ENCODE measurements at places on chromosomes 13 and 19.

DNA sequence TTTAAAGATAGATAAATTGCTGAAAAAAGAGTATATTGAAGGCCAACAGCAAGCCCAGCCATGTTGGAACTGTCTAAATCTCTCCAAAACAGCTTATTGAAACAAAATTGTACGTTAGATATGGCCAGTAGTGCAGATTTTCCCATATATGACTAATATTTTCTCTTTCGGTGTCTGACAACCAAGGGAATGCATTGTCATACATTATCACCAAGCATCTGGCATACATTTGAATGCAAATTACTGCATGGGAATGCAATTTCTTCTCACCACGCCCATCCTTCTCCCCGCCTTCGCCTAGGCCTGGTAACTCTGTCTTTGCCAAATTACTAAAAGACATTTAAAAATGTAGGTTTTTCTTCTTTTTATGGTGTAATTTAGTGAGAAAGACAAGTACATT lies 32.5 kb upstream of the IRS2 start:
- ATAC-seq, result no peak

DNA sequence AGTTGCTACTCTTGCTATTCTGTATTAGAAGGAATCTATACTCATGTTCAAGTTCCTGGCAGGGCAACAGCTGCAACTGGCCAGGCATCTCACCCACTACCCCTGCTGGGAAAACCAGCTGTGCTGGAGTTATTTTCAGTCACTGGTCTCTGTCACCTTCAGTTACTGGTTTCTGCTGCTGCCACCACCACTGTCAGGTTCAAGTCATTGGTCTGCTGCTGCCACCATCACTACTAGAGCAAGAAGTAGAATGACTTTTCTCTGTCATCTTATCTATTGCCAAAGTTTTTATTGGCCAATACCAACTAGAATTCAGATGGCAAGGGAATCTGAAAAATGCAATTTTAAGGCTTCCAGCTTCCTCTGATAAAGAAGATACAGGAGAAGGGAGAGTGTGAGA lies 1615.2 kb downstream of the OLFM4 start:
- ATAC-seq, result no peak

- no peak for ATAC-seq
Measured at GRCh38 chr13:62524498-62524897, 1108.8 kb upstream of the PCDH20 start.

DNA sequence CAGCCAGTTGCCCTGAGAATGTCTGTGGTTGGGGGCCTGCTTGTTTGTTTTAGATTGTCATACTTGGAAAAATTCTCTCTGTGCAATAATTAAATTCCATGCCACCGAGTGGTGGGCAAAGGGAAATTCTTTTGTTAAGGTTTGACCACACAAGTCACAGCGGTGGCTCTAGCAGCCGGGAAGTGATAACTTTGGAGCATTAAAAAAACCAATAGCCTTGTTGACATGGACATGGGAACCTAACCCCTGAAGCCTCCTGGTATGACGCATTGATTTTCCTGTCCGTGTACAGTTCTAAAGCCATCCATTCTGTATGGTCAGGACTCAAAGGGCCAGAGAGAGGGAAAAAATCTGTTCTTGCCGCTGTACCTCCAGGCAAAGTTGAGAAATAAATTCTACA lies 384.9 kb upstream of the ZNF507 start:
- no peak for ATAC-seq

DNA sequence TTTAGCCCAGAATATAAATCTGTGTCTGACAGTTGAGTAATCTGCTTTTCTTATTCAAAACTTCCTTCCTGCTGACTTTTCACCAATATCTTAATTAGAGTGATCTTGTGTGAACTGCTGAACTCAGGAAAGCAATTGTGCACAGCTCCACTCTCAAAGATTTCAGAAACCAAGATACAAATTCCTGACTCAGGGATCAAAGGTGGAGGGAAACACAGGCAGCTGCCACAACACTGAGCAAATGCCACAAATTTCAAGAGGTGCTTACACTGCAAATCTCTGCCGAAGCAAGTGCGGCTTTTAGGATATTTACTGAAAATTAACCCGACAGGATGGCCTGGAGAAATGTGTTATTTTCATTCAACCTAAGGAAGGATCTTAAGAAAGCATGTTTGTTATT lies 111.4 kb downstream of the STOML3 start:
- no peak for ATAC-seq

DNA sequence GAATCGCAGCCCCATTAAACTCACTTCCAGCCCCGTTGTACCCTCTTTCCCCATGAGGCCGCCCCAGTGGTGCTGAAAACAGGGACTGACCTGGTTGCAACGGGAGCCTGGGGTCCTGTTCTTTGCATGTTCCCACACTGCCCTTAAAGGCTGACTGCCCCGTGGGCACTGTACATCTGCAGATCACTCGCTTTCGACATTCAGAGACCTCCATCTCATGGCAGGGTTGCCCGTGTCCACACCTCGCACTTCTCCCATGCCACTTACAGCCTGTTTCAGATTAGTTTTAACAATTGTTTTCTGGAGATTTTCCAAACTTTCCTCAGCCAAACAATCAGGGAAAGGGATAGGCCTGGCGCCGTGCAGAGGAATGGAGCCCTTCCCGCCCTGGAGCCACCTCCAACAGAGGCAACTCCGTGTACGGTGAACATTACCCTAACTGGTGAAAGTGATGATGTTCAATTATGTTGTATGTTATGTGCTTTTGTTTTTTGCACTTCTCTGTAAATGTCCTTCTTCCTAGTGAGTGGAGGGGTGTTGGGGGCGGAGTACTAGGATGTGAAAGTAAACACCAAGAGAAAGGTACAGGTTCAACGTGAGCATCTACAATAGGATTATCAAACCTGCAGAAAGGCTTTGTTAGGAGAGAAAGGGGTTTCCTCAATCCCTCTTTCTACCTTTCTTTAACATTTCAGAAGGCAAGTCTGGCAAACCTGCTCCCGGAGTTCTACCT lies 262.8 kb downstream of the FOXO1 start:
- no peak for ATAC-seq

- ATAC-seq, result peak; percentile 47
Measured at GRCh38 chr19:3722443-3723109, 14.4 kb downstream of the TJP3 start.

GRCh38 chr13:110305001-110305400 lies 2.0 kb downstream of the COL4A1 start:
- no peak for ATAC-seq

DNA sequence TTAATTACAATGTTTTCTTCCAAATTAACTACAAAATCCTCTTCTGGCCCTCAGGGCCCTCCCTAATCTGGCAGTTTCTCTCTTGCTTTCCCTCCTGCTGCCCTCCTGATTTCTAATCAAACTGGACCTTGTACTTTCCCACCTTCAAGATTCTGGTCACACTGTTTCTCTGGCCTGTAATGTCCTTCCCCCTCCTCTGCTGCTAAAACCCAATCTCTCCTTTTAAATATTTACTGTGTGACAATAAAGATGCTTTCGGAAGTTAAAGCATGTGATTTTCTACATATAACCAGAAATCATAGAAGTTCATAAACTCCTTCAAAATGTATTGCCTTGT lies 14.1 kb upstream of the HMGB1 start:
- no peak for ATAC-seq

DNA sequence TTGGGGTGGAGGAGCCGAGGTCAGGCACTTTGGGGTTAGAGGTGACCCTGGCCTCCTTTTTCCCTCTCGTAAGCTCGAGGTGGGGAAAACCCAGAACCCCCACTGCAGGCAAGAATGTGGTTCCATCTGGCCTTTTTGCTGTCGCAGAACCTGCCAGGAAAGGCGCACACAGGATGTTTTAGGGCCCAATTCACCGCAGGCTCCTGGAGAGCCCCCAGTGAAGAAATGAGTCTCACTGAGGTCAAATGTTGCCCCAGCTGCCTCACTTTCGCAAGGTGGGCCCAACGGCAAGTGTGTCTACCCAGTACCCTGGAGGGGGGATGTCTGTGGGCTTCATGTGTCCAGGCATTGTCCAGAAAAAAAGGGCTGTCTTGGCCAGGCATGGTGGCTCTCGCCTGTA lies 61.8 kb downstream of the PEX11G start:
- ATAC-seq, result no peak

GRCh38 chr13:45332831-45333219 lies 8.2 kb downstream of the TPT1 start:
- ATAC-seq, result no peak

- no peak for ATAC-seq
Measured at GRCh38 chr13:102127153-102127552, 274.7 kb downstream of the FGF14 start.

DNA sequence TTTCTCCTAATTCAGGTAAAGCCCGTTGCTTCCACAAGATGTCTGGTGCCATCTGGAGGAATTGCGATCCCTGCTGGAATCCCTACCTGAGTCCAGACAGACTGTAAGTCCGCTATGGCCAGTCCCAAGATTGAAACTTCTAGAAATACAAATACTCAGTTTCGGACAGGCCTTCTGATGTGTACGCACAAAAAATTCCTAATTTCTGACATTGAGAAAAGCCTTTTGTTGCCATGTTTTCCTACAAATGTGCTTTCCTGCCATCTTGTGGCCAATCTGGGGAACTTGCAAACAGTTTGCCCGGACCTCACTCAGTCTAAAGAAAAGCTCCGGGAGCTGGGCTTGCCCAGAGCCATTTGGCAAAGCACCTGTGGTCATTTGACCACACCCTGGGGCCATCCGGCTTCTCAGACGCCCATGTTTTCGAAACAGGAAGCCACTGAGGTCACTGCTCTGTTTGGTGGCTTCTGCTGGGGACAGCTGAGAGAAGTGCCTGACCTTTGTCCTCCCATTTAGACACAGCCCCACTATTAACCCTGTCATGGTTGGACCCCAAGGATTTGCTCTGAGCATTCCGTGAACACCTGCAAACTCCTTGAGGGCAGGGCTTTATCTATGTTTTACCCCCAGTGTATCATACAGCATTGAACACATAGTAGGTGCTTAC lies 79.4 kb downstream of the SLC15A1 start:
- peak; percentile 41 for ATAC-seq

- ATAC-seq, result no peak
Measured at GRCh38 chr13:39840201-39840600, 184.7 kb downstream of the COG6 start.

DNA sequence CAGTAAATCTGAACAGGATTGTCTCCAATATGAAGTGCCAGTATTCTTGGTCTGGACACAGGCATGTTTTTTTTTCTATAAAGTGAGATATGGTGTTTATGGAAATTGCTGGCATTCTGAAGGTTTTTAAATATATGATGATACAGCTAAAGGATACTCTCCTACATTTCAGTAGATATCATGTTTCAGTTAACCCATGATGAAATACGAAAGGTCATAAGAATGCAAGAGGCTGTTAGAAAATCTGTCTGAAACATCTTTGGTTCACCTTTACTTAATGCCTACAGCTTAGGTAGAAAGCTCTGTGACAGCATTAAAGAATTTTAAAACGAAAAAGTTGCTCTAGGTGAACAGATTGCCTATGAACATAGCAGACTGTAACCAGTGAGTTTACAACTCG lies 9.1 kb downstream of the FRY start:
- ATAC-seq, result no peak

GRCh38 chr19:55113570-55114039 lies 3.8 kb downstream of the PPP1R12C start:
- ATAC-seq, result no peak

GRCh38 chr19:16111909-16112752 lies 442 bp downstream of the RAB8A start:
- peak; percentile 5 for ATAC-seq

DNA sequence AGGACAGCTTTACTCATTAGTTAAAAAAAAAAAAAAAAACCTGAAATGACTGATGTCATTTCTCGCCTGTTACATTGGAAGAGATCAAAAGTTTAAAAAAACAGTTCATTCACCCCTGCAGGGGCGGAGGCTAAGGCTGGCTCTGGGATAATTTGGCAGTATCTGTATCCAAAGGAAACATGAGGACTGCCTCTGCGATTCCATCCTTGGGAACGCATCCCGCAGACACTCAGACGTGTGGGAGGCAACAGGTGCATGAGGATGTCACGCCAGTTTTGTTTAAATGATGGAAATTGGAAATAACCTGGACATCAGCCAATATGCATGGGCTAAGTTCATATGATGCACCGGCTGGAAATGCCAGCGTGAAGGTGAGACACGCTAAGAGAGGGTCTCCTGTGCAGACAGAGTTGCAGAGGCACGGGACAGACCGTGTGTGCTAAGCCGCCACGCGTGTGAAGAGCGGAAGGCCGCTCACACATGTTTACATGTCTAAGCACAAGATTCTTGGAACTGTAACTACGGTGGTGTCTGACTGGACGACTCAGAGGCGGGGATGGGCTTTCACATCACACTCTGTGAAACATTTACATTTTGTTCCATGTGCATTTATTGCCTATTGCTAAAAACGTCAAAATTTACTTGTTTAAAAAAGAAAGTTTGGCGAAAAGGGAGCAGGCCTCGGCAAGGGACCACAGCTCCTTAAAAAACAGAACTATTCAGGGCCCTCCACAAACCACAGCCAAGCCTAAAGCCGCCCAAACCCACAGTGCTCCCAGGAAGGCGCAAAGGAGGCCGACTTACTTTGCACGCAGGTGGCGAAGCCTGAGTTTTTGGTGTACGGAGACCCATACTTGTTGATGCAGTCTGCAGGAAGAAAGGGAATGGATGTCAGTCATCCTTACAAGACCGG lies 17.9 kb downstream of the GAS6 start:
- ATAC-seq, result no peak

DNA sequence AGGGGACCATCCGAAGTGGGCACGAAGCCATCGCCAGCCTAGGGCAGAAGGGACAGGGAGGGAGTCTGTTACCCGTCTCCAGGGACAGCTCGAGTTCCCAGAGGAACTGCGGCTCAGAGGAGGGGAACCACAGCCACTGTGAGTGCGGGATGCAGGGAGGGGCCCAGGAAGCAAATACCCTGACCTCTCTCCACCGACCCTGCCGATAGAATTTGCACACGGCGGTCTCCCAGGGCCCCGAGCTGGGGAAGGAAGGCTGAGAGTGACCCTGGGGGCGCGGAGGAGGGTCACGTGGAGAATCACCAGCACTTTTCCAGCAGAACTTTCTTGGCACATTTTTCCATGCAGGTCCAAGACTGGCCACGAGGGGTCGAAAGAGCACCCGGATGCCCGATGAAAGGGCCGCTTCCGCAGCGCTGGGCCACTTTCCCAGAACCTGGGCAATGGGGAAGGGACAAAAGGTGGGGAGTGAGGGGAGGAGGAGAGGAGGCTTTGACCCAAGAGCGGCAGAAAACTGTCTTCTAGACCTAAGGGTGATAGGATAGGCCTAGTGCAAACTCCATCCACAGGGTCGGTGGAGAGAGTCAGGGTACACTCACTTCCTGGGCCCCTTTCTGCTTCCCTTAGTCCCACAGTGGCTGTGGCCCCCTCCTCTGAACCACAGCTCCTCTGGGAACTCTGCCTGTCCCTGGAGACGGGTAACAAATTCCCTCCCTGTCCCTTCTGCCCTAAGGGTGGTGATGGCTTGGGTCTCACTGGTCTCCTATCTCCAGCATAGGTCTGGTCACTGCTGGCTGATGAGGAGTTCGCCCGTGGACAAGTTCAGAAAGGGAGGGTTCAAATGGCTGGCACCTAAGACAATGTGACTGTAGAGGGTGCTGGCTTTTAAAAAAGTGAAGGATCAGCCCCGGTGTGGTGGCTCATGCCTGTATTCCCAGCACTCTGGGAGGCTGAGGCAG lies 5.3 kb upstream of the GPR4 start:
- ATAC-seq, result peak; percentile 73

Data from esophagus mucosa (tissue), 1 donor.